Mammary epithelial cell (primary cell): ENCODE measurements at places on chromosomes 11 and 22. TPM values are rescaled to one million over a fixed set of nuclear protein-coding genes. Genes with fewer than 3 reads are reported as not detected.

The THY1 gene
- total RNA-seq, result 1.6 and 5.7 TPM in 2 replicates

The PANX3 gene
- not detected in 2 replicates for total RNA-seq

The ALDH3B2 gene
- total RNA-seq, result 0.17 TPM

The PARVG gene
- total RNA-seq, result not detected in 2 replicates

The SPON1 gene
- 0.17 TPM for total RNA-seq

The MOV10L1 gene
- not detected in 2 replicates for total RNA-seq

The MS4A12 gene
- not detected for total RNA-seq

The IFTAP gene
- total RNA-seq, result 9.0 TPM

The C11orf91 gene
- 4.8 and 7.6 TPM in 2 replicates for total RNA-seq
